ENCODE measurements at places on chromosomes 4 and X.

DNA sequence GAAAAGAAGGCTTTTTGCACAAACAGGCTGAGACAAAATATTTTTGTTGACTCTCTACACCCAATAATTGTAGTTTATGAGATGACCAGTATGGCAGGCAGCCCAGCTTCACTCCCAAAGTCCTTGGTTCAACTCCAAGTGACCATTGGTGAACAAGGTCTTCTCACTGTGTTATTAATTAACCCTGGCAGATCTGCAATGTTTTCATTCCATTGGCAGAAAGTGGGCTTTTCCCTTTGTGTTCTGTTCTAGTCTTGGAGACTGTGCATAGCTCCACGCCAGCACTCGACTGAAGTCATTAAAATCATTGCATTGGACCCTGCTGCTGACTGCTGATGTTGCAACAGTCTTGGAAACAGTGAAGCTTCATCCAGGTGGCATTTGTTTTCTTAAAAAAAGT, 277.3 kb upstream of the HAND2 start:
- no peak for DNase-seq

DNA sequence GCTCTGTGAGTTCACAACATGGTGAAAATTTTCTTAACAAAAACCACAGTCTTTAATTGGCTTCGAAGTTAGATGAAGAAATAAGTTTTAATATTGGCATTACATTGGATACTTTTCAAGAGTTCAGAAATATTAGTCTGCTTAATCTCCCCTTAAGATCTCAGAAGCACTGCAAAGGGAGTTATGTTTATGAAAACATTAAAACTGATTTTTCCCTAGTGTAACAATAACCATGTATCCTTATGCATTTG, 1.5 kb downstream of the SETD7 start:
- DNase-seq = no peak

DNA sequence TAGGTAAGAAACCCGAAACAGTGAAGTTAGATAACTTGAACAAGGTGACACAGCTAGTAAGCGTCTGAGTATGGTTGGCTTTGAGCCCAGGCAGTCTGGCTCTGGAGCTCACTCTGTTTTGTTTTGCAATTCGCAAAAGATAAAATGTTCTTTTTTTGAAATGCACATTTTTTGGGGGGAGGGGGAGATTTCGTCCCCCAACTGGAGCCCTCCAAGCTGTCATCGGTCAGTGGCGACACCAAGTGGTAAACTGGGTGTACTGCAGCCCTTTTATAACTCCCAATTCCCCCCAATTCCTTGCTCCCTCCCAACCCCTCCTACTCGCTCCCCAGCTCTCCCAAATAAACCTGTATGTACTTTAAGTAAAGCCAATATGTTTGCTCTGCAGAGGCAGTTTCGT, 2.8 kb upstream of the CLCN5 start:
- DNase-seq = peak; percentile 36

DNA sequence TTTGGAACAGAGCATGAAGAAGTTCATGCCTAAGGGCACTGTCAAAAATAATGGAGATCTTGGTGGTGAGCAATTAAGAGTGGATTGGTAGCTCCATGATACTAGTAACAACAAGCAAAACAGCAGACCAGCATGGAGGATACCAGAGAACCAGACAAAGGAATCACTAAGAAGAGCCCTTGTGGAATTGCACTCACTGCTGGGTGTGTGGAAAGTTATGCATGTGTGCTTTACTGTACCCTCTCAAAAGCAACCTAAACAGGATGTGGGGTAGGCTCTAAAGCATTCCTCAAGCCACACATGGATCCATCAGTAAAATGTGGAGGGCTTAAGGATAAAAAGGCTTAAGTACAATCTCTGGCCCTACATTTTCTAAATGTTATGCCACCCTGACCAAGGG, 69.5 kb downstream of the AR start:
- no peak for DNase-seq

- peak; percentile 6 for DNase-seq
These were observed 93.0 kb downstream of the USP9X start for GRCh38 chrX:41178201-41178600.

DNA sequence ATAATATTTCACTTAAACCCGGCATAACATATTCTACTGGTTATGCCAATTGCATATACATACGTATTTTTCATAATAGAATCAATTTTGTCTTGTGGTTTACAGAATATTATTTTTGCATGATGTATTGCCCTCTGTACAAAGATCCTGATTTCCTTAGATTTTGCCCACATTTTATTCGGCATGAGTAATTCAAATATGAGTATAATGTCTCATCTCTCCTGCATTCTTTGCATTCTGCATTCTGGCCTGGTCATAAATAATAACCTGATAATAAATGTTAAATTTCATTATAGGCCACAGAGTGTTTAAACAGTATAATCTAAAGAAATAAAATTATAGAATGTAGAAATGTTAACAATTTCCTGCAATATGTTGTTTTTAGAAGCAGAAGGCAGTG, 205.3 kb downstream of the TLL1 start:
- no peak for DNase-seq

GRCh38 chr4:104763554-104764222, 269.0 kb upstream of the CXXC4 start:
- no peak for DNase-seq

- DNase-seq = peak; percentile 67
These were observed 32.6 kb downstream of the ABHD18 start for GRCh38 chr4:127997534-127998388.

DNA sequence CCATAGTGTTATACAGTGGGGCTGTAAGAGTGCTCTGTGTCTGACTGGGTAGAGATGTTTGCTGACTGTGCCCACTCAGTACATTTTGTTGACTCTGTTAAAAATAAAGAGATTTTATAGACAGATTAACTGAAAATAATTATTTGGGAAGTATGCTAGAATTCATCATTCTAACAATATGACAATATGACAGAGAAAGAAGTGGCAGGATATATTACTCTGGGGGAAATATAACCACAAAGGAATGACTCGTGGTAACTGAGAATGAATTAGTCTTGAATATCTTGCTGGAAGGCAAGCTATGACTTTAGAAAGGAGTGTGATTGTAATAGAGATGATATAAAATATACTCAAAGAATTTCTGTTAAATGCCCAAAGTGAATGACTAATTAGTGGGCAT, 46.8 kb downstream of the TMEM165 start:
- no peak for DNase-seq

DNA sequence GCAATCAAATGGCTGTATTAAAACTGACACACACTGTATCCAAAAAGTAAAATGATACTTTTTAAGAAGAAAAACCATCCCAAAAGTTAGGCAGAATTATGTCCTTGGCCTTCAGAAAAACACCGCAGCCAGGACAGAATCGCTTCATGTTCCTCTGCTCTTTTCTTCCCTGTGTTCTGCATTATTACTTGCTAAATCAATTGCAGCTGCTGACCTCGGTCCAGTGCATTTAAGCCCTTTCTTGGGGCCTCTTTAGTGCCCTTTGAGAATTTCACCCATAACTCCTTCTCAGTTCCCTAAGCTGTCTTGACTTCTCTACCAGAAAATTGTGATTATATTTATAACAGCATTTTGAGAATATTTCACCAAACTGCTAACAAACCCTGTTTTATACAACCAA, 696.9 kb downstream of the PCDH7 start:
- no peak for DNase-seq

DNA sequence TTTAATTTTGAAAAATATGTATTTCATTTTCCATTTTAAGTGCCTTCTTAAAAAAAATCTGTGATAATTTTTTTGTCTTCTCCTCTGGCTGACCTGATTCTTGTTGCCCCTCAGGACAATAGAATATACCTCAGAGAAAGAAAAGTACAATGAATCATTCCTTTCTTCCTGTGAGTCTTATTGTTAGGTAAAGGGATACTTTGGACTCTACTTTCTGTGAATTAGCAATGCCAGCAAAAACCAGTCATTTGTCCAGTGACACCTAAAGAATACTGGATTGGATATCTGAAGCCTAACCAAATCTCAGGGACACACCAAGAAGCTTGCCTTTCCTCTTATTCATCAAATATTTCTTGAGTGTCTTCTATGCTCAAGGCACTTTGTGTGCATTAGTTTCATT, 102.1 kb downstream of the AREG start:
- no peak for DNase-seq

- DNase-seq = no peak
These were observed 515.4 kb upstream of the ATOH1 start for GRCh38 chr4:93313197-93313596.

- no peak for DNase-seq
These were observed 39.8 kb downstream of the NPY2R start for GRCh38 chr4:155248002-155248896.

- DNase-seq = no peak
These were observed 579.0 kb downstream of the INPP4B start for GRCh38 chr4:142267101-142267500.

GRCh38 chr4:179521952-179522351, 2079.7 kb upstream of the AGA start:
- DNase-seq = no peak

- no peak for DNase-seq
These were observed 514.5 kb upstream of the FAM241A start for GRCh38 chr4:111630705-111631104.

All from activated naive CD4-positive, alpha-beta T cell treated with anti-CD3 and anti-CD28 coated beads for 36 hours (primary cell).